ENCODE measurements at places on chromosomes 12 and 14.

DNA sequence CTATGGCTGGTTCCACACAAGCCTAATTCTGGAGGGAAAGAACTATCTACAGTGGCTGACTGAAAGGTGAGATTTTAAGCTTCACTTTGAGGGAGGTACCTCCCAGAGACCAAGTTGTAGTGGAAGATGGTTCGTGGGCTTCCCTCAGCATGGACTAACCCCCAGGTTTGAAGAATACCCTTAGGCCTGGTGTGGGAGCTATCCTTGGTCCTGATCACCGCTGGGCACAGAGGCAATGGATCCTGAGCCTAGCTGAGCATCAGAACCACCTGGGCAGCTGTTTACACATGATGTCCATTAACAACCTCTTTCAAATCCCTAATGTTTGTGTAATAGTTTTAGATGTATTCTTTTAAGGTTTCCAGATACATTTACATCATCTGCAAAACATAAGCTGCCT, 10.3 kb downstream of the DAO start:
- DNase-seq = no peak

DNA sequence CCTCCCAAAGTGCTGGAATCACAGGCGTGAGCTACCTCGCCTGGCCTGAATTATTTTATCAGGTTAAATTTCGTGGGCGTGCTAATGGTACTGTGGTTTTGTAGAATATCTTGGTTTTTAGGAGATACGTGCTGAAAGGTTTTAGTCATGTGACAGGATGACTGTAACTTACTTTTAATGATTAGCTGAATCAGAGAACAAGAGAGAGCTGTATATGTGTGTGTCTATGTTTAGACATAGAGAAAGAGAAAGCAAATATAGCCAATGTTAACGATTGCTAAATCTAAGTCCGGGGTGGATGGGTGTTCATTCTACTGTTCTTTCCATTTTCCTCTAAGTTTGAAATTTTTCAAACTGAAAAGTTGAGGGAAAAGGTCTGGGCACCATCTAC, 9.2 kb upstream of the PNMA1 start:
- no peak for DNase-seq

DNA sequence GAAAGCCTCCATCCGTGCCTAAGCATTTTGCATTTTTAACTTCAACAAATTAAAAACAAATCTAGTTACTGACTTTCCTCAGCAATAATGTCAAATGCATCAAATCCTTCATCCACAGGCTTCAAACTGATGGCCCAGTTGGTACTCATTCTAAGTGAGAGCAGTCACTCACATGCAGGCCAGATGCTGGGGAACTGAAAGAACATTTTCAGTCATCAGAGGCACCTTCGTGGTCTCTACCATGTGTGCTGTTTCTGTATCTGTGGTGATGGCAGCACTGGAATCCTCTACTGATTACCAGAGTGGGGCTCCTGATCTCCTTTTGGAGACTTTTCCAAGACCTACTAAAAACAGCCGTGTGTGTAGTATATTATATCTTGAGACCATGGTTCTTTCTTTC, 145.2 kb downstream of the PRIMA1 start:
- no peak for DNase-seq

DNA sequence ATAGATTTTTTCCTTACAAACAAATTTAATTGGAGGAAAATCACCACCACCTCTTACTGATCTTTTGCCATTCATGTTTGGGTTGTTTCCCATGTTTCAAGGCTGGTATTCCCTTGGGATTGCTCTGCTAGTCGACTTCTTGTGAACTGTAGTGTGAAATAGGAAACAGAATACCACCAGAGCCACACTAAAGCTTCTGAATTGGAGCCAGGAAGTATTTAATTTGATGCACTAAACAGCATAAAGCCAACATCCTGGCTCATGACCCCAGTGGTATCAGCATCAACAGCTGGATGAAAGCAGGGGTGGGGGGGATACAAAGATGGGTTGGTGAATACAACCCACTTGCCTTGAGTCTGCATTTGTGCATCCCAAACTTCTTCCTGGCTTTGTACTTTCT, 127.5 kb downstream of the TBC1D30 start:
- DNase-seq = no peak

DNA sequence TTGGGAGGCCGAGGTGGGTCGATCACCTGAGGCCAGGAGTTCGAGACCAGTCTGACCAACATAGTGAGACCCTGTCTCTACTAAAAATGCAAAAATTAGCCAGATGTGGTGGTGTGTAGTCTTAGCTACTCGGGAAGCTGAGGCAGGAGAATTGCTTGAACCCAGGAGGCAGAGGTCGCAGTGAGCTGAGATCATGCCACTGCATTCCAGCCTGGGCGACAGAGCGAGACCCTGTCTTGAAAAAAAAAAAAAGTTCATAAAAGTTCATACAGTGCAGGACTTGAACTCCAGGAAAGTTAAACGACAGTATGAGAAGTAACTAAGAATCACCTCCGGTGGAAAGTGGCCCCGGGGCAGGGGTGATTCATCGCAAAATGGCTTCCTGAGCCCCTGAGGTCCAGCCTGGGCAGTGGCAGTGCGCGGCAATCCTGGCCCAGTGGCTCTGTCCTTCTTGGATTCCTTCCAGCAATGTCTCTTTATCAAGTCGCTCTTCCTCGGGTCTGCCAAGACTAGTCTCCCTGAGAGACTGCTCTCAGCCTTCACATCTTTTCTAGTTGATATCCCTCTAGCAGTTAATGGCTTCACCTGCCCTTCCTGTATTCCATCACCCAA, 16.7 kb upstream of the MAP1LC3B2 start:
- DNase-seq = no peak

- DNase-seq = no peak
Measured at GRCh38 chr12:97535582-97535981, 73.0 kb downstream of the RMST start.

DNA sequence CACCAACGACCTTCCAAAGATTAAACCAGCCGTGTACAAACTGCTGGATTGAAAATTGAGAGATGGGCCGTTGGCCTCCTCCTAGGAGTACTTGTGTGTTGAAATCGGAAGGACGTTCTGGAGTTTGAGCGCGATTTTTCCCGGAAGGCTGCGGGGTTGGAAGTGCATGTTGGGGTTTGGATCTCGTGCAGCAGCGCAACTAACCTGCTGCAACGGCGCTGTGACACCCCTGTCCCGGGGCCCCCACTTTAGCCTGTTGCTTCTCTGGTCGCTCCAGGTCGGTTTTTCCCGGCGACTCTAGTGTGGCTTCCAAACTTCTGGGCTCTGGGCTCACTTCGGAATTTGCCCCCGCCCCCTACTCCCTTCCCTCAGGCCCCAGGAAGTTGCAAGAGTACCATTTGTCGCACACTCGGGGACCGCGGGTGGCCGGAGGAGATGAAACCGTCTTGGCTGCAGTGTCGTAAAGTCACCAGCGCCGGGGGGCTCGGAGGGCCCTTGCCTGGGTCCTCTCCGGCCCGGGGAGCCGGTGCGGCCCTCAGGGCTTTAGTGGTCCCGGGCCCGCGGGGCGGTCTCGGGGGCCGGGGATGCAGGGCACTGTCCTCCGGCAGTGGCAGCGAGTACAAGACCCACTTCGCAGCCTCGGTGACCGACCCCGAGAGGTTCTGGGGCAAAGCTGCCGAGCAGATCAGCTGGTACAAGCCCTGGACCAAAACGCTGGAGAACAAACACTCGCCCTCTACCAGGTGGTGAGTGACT, at the start of gene ACSS3:
Gene ACSS3 (plus strand): TSS at position 394 of the 756 bp plus-strand sequence. CDS start 42 bp downstream, at position 436.
- no peak for DNase-seq

- DNase-seq = no peak
Measured at GRCh38 chr12:22828066-22828465, 203.1 kb downstream of the ETNK1 start.

Measured in stimulated activated naive CD8-positive, alpha-beta T cell treated with anti-CD3 and anti-CD28 coated beads, Interleukin-15, amount 100 ng/mL, for 72 hours (primary cell).